ENCODE measurements at places on chromosomes 1 and 21.

GRCh38 chr1:15526021-15526489, 593 bp upstream of the DNAJC16 start:
- no peak for DNase-seq

DNA sequence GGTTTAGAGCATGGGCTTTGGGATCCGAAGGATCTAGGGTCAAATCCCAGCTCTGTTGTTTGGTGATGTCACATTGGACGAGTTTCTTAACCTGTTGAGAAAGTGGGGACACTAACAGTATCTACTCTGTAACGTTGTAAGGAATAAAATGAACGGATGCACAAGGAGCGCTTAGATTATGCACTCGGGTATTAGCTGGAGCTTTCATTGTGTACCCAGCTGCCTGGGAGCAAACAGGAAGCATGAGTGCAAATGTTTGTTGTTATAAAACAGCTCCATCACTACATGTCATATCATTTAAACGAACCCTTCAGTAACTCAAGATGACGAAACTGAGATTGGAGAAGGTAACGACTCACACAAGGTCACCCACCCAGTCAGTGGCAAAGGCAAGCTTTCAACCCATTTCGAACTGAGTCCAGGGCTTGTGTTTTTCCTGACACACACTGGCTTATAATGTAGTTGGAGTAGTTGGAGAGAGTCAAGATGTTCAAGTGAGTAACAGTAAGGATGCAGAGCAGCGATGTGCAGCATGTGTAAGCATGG, 16.2 kb upstream of the SLC6A17 start:
- DNase-seq: no peak

- no peak for DNase-seq
These were observed 1.3 kb downstream of the SIPA1L2 start for GRCh38 chr1:232628335-232629249.

DNA sequence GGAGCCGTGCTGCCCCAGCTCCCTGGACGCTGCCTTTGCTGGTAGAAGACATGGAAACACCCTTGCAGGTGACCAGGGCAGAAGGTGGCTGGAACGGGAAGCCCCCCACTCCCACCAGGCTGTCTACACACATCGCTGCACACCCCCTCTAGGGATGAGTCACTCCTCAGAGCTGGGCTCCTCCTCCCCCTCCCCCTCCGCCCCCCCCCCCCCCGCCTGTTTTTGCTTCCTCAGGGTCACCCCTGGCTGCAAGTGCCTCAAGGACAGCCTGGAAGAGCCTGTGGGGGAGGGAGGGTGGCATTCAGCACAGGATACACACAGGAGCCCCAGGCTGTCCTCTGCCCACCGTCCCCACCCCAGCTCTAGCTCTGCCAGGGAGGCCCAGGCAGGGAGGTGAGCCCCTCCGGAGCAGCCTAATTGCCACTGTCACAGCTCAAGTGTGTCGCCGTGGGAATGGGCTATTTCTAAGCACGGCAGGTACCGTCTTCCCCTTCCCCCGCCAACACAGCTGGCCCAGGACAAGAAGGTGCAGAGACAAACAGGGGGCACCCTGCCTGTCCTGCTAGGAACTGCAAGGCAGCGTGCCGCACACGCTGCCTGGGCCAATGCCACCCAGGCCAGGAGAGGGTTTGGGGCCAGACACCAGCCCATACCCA, 2.5 kb downstream of the FNDC10 start:
- DNase-seq: no peak

DNA sequence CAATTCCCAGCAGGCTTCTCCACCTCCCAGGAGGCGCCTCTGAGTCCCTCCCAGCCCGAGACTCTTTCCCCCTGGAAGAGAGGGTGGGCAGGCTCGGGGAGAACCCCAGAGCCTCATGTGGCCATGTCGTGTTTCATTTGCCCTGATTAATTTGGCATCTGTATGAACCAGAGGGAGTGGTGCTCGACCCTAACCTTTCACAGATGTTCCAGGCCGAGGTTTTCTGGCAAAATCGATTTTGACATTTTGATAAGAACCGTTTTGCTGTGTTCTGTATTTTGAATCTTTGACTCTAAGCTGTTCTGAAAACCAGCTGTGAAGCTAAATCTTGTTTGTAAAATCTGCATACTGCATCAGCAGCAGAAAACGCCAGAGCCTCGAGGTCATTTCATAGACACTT, 367.4 kb downstream of the CAMTA1 start:
- no peak for DNase-seq

- no peak for DNase-seq
These were observed 15.4 kb downstream of the NPPA start for GRCh38 chr1:11831945-11832725.

- DNase-seq: no peak
These were observed 187.7 kb upstream of the SGIP1 start for GRCh38 chr1:66346057-66346795.

DNA sequence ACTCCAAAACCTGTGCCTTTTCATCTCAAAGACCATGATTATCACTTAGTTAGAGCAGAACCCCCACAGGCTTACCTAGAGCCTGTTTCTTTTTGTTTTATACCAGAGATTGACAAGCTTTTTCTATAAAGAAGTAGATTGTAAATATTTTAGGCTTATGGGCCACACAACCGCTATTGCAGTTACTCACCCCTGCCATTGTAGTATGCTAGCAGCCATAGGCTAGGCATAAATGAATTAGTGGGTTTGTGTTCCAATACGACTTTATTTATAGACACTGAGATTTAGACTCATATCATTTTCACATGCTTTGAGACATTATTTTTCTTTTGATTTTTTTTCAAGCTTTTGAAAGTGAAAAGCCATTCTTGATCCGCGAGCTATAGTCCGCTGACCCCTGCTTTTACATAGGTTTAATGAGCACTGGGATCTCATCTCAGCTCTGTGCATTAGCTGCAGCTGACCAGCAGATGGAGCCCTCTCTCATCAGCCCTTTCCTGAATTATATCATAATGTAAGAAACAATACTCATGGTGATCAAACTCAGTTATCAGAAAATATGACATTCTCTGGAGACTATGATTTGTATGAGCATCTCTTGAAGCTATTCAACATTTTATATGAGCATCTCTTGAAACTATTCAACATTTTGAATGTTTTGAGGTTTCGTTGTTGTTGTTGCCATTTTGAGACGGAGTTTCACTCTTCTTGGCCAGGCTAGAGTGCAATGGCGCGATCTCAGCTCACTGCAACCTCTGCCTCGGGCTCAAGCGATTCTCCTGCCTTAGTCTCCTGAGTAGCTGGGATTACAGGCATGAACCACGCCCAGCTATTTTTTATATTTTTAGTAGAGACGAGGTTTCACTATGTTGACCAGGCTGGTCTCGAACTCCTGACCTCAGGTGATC, 111.9 kb upstream of the L1TD1 start:
- DNase-seq: no peak

DNA sequence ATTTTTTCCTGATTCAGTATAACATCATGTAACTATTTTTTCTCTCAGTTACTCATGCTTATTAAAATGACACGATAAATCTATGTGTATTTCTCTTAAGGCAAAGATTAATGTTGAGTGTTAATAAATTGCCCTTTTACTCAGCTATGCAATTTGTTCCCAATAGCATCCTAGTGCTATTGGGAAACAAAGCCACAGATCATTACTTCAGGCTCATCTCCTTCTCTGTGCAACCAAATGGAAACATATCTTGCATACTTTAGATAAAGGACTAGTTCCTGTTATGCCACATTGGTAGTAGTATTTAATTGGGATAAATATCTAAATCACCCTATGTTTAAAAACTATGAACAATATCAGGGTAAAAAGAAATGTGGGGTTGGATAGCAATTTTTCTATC, 106.2 kb downstream of the PLPPR4 start:
- no peak for DNase-seq

GRCh38 chr1:24990779-24991641, 60.9 kb upstream of the RUNX3 start:
- DNase-seq: no peak

DNA sequence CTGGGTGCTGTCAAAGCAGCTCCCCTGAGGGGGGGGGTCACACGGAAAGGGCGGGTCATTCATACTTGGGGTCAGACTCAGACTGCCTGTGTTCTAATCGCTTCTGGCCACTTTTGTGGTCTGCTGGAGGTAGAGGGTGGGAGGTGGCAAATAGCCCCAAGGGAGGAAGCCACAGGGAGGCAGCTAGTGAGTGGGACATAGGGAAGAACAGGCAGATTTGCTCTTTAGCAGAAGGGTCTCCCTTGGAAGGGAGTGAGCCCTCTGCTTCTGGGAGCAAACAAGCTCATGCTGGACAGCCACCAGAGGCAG, 24.5 kb downstream of the ACOT11 start:
- DNase-seq: no peak

DNA sequence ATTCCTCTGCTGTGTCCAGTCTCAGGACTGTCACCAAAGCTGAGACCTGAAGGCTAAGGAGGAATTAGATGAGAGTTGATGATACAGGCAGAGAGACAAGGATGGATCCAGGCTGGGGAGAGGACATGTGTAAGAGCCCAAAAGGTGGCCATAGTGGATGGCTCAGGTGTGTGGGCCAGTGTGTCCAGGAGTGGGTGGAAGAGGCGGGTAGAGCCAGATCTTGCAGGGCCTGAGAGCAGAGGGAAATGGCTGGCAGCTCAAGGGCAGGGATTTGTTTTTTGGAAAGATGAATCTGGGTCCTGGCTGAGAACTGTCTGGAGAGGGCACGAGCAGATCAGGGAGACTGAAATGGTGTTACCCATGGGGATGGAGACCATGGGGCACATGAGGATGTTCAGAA, 38.1 kb downstream of the AZIN2 start:
- no peak for DNase-seq

- DNase-seq: no peak
These were observed 106.5 kb downstream of the PHTF1 start for GRCh38 chr1:113652771-113653170.

DNA sequence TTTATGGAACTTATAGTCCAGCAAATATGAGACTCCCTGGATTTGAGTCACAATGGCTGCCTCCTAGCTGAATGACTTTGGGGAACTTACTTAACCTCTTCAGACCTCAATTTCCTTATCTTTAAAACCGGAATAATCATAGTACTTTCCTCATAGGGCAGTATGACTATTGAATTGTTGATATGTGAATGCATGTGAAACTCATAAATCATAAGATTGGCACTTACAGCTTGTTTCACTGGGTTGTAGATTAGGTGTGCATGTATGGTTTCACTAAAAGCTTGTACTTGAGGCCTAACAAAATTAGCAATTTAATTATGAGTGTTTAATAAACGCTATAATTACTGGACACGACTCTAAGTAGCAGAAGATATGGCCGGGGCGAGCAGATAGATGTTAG, 72.5 kb downstream of the ST6GALNAC5 start:
- DNase-seq: no peak

DNA sequence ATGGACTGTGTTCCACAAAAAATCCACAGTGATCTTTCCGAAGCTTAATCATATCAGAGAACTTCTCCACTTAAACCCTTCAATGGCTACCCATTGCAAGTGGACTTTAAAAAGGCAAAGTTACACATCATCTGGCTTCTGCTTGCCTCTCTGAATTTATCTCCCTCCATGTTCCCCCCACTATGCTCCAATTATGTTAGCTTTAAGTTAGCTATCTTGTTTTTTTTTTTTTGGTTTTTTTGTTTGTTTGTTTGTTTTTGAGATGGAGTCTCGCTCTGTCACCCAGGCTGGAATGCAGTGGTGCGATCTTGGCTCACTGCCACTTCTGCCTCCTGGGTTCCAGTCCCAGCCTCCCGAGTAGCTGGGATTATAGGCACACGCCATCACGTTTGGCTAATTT, 166.4 kb upstream of the ADGRL2 start:
- no peak for DNase-seq

GRCh38 chr1:101278845-101279244, 42.0 kb downstream of the S1PR1 start:
- DNase-seq: no peak

DNA sequence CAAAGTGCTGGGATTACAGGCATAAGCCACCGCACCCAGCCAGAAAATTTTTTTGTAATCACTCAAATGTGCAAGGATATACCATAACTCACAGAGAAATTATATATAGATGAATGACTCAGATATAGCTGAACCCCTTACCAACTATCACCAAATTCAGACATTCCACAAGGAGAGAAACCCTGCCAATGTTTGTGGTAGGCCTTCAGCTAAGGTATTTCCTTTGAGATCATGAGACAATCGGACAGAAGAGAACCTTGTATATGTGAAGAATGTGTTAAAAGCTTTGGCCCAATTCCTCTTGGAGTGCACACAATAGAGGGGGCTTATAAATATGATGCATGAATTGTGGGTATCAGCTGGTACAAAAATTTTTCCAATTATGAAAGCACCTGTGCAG, 50.7 kb downstream of the ZNF684 start:
- no peak for DNase-seq

DNA sequence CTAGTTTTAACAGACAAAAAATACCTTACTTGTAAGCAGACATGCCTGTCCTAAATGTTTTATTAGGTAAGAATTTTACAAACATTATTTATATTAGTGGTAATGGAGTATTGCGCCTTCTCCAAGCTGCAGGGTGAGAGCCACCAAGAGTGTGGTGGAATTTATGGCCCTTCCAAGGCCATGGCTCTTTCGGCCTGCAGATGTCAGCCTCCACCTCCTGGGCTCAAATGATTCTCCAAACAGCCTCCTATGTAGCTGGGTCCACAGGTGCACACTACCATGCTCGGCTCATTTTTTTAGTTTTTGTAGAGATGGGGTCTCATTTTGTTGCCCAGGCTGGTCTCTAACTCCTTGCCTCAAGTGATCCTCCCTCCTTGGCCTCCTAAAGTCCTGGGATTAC, 56.3 kb downstream of the ITGB3BP start:
- no peak for DNase-seq

DNA sequence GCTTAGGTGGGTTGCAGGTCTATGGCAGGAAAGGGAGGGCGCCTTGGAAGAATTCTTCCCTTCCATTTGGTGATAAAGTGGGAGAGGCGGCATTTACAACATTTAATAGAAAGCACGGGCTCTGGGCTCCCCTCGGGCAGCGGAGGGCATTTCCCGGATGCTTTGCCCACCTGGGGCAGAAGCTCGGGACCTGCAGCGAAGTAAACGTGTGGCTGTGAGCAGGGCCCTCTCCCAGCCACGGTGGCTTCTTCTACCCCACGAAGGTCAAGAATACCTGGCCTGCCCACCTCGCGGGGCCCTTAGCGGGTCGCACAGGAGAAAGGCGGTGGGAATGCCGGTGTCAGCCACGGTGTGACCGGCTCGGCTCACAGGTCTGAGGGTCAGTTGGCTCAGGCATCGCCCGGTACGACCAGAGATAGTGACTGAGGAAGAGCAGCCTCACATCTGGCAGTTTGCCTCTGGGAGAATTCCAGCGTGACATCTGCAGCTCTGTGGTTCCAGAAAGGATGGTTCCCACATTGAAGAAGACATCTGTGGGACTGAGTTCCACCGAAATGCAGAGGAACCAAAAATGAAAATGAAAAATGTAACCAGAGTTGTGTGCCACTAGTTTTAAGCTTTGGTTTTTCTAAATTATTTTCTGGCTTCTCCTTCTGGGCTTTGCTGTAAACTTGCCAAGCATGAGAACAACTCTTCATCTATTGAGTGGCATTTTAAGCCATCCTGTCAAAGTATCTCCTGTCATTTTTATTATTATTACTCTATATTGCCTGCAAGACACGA, 720 bp upstream of the F3 start:
- DNase-seq: no peak

- DNase-seq: peak; percentile 28
These were observed 736 bp downstream of the KCNC4 start for GRCh38 chr1:110210604-110211495.

Measured in activated CD4-positive, CD25-positive, alpha-beta regulatory T cell (primary cell).